ENCODE measurements at places on chromosomes 7 and 10. TPM values are rescaled to one million over a fixed set of nuclear protein-coding genes. Genes with fewer than 3 reads are reported as not detected.

DNA sequence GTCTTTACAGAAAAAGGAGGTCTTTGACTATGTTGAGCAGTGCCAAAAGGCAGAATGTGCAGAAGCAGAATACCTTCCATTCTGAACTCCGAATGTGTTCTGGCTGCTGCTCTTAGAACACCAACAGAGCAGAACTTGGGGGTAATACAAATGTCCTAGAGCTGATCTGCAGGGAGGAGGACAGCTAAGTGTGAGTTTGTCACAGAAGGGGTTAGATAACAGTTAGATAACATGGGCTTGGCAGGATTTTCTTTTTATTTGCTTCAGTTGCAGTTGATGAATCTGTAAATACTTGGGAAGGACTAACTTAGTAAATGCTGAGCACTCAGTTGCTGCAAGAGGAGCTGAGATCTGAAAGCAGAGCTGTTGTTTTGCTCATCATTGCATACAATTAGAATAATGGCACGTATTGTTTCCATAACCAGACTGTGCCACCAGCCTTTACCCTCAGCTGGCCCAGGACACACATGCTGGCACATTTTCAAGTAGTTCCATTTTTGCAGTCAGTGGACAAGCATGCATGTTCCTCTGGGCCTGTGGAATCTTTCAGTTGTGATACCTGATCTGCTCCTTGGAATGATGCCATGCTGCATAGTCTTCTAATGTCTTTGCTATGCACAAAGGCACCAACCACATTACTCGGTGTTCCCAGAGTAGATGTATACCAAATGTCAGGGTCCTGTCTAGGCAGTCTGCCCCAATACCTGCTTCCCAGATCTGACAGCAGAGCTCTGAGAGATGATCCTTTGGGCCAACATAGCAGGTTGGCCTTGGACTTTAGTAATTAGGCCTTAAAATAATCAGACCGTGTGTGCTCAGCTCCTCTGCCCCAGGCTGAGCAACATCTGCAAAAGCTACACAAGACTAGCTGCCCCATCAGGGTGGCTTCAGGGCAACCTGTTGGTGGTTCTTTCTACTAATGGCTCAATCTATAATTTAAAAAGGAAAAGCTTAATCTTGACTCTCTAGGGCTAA is 55.7 kb downstream of the GSDME start:
- DNase-seq: no peak

- peak; percentile 84 for DNase-seq
Observed at GRCh38 chr10:15106352-15107013, 9.3 kb downstream of the RPP38 start.

DNA sequence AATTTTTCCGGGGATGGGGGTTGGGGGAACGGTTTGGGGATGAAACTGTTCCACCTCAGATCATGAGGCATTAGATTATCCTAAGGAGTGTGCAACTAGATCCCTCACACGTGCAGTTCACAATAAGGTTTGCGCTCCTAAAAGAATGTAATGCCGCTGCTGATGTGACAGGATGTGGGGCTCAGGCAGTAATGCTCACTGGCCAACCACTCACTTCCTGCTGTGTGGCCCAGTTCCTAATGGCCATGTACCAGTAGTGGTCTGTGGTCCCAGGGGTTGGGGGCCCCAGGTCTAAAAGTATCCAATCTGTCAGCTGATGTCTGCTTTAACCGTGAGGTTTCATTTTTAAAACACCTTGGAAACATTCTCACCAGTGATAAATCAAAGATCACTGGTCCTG is 2.2 kb downstream of the STN1 start:
- DNase-seq: no peak

GRCh38 chr7:38178695-38179344 is 775 bp downstream of the STARD3NL start:
- DNase-seq: peak; percentile 51

DNA sequence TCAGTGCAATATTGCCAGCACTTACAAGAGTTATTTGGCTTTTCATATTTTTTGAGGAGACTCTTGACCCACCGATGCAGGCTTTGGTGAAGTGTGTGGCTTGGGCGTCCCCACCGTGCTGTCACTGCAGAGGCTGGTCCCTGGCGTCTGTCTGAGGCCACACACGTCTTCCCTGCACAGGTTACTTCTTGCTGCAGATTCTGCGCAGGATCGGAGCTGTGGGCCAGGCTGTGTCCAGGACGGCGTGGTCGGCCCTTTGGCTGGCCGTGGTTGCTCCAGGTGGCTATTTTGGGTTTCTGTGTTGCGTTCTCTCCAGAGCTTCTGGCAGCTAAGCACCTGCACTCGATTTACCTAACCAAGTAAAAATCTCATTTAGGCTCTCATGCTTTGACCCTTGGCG is 18.9 kb downstream of the SUN1 start:
- no peak for DNase-seq

DNA sequence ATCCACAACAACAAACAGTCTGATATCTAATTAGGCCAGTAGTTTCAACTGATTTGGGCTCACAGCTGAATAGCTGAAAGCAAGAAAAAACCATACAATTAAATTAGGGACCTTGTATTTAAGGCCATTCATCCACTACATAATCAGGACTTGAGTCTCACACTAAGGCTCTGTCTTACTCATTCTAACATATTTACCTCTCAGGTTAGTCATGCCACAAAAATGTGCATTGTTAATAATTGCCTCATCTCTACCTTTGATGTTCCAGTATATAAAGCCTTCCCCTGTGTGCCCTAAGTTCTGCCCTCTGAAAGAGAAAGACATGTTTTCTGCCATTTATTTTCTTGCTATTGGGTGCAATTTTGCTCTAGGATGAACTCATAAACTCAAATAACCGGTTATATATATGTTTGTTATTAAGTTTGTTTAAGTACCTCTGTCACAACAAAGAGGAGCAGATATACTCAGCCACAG is 5.3 kb upstream of the C1GALT1 start:
- DNase-seq: no peak

- DNase-seq: no peak
Observed at GRCh38 chr10:11035301-11035991, 17.8 kb downstream of the CELF2 start.

- DNase-seq: no peak
Observed at GRCh38 chr10:55233505-55233904, 432.5 kb upstream of the PCDH15 start.

DNA sequence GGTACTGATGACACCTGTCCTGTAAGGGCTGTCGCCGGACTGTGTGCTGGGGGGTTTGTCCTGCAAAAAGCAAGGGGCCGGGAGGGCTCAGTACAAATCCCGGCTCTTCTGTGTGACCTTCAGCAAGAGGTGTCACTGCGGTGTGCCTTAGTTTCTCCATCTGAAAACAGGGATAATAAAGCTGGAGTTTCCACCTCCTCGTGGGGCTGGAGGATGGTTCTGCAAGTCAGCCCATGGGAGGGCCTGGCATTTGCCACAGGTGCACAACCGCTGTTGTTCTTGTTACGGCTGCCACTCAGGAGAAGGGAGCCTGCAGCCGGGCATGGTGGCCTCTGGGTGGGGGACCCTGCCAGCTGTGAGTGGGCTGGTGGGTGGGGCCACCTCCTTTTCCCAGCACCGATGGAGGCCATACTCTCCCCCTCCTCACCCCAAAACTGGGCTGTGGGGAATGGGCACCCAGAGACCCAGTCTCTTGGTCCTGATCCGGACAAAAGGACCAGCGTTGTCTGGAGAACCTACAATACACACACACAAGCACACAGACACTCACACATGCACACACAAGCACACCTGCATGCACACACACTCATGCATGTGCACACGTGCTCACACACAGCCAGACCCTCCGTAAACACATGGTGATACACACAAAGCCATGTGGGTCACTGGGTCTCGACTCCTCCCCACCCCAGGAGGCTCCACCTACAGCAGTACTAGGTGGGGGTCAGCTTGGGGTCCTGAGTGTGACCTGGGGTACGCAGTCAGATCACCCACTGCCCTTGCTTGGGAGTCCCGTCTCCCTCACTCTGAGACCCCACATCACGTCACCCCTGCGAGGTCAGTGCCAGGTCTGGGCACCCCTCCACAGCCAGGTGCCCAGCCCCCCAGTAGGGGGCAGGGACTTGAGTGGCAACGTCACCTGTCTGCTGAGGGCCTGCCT is 34.1 kb downstream of the ELFN1 start:
- no peak for DNase-seq

- no peak for DNase-seq
Observed at GRCh38 chr7:150997817-150998216, 7.0 kb downstream of the NOS3 start.

- no peak for DNase-seq
Observed at GRCh38 chr10:102106998-102107397, 13.2 kb downstream of the LDB1 start.

GRCh38 chr10:29023678-29024077 is 265.2 kb upstream of the LYZL1 start:
- DNase-seq: no peak

DNA sequence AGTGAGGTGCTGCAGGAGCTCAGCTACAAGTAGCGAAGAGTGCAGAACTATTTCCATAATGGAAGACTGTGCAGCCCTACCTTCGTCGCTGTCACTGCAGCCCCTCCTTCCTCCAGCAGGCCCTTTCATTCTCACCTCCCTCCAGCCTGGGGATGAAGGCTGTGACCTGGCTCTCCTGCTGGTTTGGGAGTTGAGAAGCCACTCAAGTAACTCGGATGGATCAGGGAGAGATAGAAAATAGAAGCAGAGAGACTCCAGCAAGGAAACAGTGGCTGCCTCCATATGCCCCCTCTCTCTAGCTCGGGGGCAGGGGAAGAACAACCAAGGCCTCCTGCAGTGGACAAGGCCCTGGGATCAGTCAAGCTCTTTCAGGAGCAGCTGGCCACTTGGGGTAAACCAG is 37.4 kb upstream of the NPFFR1 start:
- DNase-seq: no peak

DNA sequence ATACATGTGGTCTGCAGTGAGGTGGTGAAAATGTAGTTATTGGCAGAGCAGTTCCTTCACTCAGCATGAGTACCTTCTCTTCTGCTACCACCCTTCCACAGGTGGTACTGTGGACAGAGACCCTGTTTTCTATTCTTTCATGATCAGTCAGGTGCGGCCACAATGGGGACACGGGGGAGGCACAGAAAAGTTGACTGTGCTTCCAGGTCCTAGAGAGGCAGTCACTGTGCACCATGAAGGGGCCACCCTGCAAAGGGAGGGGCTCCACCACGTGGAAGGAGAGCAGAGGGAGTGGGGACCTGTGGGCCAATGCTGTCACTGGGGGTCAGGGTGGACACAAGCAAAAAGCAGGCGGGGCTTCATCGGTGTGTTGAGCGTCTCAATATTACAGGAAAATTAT is 3.6 kb upstream of the LANCL2 start:
- DNase-seq: no peak

Gene C10orf105
- not detected for total RNA-seq

DNA sequence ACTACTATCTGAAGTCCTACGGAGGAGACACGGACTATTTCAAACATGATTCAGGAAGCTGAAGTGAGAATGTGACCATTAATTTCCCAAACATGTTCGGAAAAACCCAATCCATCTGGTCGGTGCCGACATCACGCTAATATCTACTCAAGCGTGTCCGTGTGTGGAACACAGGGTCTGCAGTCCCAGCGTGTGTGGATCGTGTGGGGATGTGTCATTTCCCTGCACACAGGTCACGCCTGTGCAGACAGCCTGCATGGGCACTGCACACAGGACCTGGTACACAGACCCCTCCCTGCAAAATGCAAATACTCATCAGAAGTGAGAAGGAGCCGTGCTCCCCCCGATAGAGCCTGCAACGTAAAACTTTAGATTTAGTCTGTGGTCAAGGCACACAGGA is 57.8 kb downstream of the CARD11 start:
- no peak for DNase-seq

Gene CTBP2
- 0.15 TPM for total RNA-seq

- no peak for DNase-seq
Observed at GRCh38 chr10:103849880-103850571, 5.3 kb downstream of the SH3PXD2A start.

DNA sequence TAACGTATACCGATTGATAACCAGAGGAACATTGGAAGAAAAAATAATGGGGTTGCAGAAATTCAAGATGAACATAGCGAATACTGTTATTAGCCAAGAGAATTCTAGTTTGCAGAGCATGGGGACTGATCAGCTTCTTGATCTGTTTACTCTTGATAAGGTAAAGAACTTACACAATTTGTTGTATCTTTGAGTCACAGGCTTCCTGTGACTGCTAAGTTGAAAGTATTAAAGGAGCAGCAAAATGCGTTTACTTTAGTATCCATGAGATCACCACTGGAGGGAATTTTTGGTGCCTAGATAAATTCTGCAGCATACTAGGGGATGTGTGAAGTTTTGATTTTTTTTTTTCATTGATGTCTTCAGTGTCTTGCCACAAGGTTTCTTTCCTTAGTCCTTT is 103.6 kb downstream of the BTAF1 start:
- DNase-seq: no peak

- peak; percentile 48 for DNase-seq
Observed at GRCh38 chr7:125316466-125316865, 386.8 kb upstream of the POT1 start.

GRCh38 chr10:70672165-70673042 is at the start of gene ADAMTS14:
TSS of gene ADAMTS14 (plus strand) at chr10:70672506. CDS start at chr10:70672803, 297 bp downstream.
- no peak for DNase-seq

Gene ACTR3C
- 0.48 TPM for total RNA-seq

Gene ZPBP
- total RNA-seq: not detected

DNA sequence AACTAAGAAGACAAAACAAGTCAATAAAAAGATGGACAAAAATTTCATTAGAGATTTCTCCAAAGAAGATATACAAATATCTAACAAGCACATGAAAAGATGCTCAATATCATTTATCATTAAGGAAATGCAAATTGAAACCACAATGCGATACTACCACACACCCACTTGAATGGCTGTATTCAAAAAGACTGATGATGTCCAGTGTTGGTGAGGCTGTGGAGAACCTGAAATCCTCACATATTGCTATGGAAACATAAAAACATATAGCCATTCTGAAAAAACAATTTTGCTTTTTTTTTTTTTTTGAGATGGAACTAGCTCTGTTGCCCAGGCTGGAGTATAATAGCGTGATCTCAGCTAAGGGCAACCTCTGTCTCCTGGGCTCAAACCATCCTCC is 124.1 kb upstream of the LAMB4 start:
- DNase-seq: no peak

GRCh38 chr10:23694446-23694920 is 255.6 kb downstream of the OTUD1 start:
- no peak for DNase-seq

Gene EPO
- total RNA-seq: not detected

- DNase-seq: peak; percentile 36
Observed at GRCh38 chr7:17998692-17999091, 29.0 kb downstream of the PRPS1L1 start.

Gene NRCAM
- not detected for total RNA-seq
